ENCODE measurements at places on chromosomes 6 and 20.
A peak's percentile ranks its signal among the peaks of the same experiment; 100 is the strongest.

GRCh38 chr6:153949616-153950015, 89.4 kb upstream of the OPRM1 start:
- no peak for DNase-seq

GRCh38 chr6:85484948-85485347, 35.1 kb downstream of the NT5E start:
- no peak for DNase-seq

DNA sequence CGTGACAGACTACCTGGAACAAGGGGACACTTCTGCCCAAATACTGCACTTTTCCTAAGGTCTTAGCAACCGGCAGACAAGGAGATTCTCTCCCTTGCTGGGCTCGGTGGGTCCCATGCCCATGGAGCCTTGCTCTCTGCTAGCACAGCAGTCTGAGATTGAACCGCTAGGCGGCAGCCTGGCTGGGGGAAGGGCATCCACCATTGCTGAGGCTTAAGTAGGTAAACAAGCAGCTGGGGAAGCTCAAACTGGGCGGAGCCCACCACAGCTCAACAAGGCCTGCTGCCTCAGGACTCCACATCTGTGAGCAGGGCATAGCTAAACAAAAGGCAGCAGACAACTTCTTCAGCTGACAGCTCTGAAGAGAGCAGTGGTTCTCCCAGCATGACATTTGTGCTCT, 87.8 kb upstream of the ASCC3 start:
- no peak for DNase-seq

DNA sequence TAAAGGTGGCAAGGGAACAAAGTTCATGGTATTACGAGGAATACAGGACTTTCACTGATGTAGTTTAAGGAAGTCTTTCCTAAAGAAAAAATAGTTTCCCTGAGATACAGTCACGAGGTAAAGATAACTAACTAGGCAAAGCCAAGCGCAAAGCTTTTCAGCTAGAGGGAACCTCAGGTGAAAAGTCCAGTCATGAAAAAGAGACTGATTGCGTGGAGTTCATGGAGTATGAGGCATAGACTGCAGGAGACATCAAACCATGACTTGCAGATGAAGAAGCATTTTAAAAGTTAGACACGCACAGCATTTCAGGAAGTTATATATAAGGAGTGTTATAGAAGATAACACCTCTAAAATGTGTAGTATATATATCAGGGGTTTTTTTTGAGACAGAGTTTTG, 205.6 kb upstream of the ZNF184 start:
- no peak for DNase-seq

- no peak for DNase-seq
These were observed 32.0 kb downstream of the CFAP61 start for GRCh38 chr20:20084296-20084752.

DNA sequence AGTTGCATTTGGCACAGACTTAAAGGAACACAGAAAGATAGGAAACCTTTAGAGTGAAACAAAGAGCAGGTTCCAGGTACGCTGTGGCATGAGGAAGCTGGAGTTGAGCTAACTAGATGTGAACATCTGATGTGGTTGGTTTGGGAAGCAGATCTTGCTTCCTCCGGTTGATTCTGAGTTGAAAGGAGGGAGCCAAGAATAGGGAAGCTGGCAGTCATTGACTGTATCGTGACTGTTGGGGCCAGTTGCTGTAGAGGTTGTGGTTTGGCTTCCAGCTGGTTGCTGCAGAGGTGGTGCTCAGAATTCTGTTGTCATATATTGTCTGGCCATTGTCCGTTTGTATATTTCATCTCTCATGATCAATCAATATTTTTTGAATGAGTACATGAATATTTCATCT, 325.9 kb downstream of the PLCB1 start:
- no peak for DNase-seq

DNA sequence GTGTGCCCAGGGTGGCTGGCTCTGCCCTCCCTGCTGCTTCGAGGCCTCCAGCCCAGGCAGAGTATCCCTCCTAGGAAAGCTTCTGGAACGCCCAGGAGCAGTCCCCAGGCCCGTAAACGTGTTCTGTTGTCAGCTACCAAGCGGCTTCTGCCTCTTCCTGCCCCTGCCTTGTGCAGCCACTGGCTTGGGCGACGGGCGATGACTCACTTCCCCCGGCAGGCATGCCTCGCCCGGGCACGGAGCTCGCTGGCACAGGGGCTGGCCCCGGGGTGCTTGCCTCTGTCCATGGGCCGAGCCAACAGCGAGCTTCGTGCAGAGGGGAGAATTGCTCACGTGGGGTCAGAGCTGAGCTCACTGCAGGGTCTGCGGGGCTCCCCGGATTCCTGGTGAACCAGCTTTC, 86.7 kb upstream of the THBS2 start:
- DNase-seq, result no peak

DNA sequence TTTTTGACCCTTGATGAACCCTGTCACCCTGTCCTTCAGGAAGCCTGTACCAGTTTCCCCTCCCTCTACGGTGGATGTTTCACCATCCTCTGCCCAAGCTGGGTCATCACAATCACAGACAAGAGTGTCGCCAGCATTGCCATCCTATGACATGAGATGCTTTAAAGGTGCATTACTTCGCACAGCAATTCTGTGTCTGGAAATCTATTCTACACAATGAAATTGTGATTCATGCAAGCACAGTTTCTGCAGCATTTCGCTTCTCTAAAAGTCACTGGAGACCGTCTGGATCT, 2.5 kb upstream of the ULBP2 start:
- no peak for DNase-seq

GRCh38 chr6:128071212-128071611, 170.4 kb upstream of the THEMIS start:
- no peak for DNase-seq

GRCh38 chr6:136191606-136192312, 58.4 kb downstream of the MTFR2 start:
- no peak for DNase-seq

DNA sequence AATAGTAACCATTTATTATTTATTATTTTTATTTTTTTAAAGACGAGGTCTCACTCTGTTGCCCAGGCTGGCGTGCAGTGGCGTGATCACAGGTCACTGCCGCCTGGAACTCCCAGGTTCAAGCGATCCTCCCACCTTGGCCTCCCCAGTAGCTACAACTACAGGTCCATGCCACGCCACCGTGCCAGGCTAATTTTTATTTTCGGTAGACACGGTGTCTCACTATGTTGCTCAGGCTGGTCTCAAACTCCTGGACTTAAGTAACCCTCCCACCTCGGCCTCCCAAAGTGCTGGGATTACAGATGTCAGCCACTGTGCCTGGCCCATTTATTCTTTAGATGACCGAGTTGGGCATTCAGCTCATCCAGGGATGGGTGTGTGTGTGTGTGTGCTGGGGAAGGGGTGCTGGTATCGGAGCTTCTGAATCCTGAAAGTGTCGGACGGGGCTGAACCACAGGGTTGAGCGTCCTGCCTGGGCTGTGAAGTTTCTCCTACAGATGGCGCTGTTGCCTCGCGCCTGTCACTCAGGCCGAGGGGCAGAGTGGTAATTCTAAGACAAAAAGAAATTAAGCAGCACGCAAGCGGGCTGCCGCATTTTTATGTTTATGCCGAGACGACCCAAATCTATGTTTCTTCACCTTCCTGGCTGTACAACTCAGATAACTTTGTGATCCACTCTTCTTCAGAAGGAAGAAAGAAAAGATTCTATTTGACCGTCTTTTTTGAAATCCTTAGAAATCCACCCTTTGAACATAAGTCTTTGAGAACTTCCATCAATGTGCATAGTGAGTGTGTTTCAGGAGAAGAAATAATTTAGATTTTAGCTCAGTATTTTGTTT, 252.8 kb downstream of the CDH26 start:
- peak; percentile 44 for DNase-seq

DNA sequence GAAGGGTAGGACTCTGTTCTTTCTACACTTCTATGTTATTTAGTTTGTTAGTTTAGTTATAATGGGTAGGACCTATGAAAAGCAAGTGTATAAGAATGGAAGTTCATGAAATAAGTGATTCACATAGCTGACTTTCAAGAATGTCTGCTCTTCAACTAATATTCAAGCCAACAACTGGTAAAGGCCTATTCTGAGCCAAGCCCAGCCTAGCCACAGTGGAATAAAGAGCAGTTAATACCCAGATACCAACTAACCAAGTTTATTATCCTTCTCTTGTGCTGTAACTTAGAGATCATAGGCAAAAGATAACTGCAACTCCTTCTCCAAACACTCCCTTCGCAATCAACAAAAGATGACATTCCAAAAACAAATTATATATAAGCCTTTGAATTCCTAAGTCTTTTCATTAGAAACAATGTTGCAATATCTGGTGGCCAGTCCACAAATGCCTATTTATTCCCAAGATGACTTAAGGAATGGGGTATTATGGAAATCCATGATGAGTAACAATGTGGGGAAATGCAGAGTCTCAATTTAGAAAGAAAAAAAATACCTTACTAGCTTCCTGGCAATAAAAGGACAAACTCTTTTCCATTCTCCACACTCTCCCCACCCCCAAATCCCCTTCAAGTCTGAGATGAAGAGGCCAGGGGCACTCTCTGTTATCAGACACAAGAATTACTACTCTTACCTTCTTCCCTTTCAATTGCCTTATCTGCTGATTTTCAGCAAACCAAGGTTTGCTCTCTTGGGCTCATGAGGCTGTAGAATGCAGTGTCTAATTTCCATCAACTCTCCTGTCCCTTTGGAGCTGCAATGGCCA, 27.4 kb downstream of the BTBD9 start:
- DNase-seq, result no peak

DNA sequence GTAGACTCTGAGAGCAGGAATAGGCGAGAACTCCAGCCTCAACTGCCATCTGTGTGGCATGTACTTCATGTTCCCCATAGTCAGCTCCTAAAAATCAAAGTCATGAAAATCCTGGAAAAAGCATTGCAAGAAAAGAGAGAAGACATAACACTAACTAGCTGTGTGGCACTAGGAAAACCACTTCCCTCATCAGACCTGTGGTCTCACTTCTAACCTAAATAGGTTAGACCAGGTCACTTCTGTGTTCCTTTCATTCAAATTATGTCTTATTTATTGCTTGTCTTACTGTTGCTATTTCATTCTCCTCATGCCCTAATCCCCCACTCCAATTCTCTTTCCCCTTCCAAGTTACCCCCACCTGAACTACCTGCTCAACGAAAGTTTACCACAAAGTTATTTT, 70.2 kb downstream of the TNFRSF21 start:
- no peak for DNase-seq

GRCh38 chr6:154140743-154141142, 101.7 kb downstream of the OPRM1 start:
- no peak for DNase-seq

DNA sequence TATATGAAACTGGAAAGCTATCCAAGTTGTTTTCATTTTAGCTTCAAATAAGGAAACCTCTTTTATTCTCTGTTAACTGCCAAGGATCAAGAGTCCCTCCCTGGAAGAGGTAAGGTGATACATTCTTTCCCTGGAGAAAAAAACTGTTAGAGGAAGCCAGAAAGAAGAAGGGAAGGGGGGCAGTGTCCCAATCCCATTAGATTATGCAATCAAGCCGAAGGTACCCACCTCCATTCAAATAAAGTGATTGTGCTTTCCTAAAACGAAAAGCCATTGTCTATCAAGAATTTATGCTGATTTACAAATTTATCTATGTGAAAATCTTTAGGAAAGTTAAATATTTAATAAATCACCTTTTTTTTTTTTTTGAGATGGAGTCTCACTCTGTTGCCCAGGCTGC, 9.5 kb upstream of the UQCC1 start:
- DNase-seq, result no peak

GRCh38 chr20:34629342-34629741, 47.5 kb downstream of the PIGU start:
- DNase-seq, result no peak

DNA sequence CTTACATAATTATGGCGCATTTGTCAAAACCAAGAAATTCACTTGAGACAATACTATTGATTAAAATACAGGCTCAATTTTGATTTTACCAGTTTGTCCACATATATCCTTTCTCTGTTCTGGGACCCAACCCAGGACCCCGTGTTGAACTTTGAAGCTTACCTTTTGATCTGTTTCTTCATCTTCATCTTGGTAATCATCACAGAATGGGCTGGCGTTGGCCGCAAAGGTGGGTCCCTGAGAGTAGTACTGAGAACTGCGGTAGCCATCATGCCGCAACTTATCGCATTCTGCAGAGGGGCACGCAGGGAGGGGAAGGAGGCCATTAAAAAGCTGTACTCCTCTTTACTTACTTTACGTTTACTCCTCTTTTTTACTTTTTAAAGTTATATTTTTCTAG, 26.1 kb downstream of the NHSL1 start:
- DNase-seq, result no peak

DNA sequence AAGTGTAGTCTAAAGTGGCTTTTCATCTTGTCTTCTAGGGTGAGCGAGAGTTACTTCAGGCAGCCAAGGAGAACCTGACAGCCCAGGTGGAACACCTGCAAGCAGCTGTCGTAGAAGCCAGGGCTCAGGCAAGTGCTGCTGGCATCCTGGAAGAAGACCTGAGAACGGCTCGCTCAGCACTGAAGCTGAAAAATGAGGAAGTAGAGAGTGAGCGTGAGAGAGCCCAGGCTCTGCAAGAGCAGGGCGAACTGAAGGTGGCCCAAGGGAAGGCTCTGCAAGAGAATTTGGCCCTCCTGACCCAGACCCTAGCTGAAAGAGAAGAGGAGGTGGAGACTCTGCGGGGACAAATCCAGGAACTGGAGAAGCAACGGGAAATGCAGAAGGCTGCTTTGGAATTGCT, 27.1 kb downstream of the C20orf173 start:
- DNase-seq, result no peak

- DNase-seq, result no peak
These were observed 123.4 kb downstream of the LY86 start for GRCh38 chr6:6711832-6712448.

DNA sequence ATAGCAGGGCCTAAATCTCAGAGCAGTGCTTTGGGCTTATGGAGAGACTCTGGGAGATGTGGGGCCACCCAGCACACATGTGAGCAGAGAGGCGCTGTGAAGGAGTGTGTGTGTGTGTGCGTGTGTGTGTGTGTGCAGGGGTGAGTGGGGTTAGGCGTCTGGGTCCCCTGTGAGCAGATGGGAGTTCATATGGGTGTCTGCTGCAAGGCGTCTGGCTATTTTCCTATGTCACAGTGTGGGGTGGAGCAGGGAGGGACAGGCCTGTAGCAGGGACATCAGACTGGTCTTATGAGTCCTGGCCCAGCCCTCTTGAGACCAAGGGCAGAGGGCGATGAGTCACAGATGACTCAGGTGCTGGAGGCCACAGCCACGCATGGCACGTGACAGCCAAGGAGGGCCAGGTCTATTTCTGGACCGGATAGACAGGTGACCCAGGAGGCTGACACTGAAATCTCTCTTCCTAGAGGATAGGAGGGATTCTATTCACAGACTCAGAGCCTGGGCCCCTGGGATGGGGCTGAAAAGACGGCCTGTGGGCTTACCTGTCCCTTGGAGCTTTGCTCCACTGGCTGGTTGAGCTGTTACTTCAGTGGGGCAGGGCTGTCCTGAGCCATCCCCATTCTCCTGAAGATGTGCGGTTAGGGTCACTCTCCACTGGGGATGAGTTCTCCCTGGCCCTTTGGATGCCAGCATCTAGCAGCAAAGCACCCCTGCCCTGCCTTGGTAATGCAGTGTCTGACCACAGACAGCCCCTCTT, 28.9 kb downstream of the VEGFA start:
- no peak for DNase-seq

- no peak for DNase-seq
These were observed 1378.6 kb upstream of the DEFB115 start for GRCh38 chr20:29878777-29879442.
